ENCODE measurements at places on chromosomes 7 and 10.

DNA sequence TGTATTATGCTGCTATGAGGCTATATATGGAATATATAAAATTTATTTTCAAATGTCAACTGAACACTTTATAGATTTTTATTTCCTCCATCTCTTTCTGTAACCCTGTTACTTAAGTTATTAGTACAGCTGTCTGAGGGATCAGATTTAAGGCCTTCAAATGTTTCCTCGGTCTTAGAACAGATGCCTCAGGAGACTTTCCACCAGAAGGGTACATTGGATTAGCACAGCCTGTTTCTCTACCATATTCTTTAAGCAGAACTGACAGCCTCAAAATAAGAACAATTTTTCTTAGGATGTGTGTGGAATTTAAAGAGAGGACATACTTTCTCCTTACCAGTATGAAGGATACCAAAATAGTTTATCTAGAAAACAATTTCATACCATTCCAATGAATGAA is 53.0 kb upstream of the HGF start:
- no peak for DNase-seq

- DNase-seq: no peak
These were observed 223.3 kb upstream of the GPR26 start for GRCh38 chr10:123442901-123443300.

GRCh38 chr10:34319197-34319846 is 495.8 kb downstream of the PARD3 start:
- DNase-seq: no peak

GRCh38 chr7:112743811-112744210 is 46.4 kb downstream of the TMEM168 start:
- no peak for DNase-seq

DNA sequence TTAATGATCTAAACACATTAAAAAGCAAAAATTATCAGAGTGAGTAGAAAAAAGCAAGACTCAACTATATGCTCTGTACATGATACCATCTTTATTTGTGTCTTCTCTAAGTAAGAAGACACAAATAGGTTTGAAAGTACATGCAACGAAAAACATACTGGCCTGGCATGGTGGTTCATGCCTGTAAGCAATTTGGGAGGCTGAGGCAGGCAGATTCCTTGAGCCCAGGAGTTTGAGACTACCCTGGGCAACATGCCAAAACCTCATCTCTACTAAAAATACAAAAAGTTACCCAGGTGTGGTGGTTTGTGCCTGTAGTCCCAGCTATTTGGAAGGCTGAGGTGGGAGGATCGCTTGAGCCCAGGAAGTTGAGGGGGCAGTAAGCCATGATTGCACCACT is 78.1 kb upstream of the TOMM7 start:
- DNase-seq: no peak

GRCh38 chr7:22420973-22421635 is 64.2 kb upstream of the RAPGEF5 start:
- DNase-seq: no peak

DNA sequence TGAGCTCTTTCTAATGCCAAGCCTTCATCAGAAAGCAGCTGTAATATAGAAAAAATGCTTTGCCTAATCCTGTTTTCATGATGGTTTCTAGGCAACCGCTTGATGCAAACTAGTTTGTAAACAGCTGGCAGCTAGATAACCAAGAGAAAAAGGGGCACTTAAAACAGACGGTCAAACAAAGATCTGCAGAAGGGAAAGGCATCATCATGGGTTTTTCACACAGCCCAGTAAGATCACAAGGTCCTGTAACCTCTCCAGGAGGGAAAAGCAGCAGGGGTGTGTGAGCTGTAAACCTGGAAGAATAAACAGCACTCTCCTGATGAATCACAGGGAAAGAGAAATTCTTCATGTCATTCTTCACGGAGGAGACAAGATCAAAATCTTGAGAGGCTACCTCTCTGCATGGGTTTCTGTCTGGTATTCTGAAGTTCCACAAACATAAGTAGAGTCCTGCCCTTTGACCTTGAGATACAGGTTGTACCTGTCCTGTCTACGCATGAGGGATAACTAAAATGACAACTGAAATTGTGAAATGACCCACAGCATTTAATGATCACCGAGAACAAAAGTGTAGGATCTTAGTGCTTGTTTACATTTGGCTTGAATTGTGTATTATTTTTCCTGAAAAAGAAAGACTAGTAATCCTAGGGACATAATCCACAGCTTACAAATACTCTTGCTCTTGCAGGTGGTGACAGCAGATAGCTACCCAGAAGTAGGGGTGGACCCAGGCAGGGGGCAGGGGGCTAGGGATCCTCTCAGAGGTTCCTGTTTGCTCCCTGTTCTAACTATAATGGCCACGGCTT is 48.0 kb downstream of the CREB3L2 start:
- DNase-seq: no peak

All from stimulated activated CD4-positive, alpha-beta T cell treated with anti-CD3 and anti-CD28 coated beads, Interleukin-2, amount 100 ng/mL, for 24 hours (primary cell).